BE2C (cell line): ENCODE measurements at places on chromosomes 1 and 21.

DNA sequence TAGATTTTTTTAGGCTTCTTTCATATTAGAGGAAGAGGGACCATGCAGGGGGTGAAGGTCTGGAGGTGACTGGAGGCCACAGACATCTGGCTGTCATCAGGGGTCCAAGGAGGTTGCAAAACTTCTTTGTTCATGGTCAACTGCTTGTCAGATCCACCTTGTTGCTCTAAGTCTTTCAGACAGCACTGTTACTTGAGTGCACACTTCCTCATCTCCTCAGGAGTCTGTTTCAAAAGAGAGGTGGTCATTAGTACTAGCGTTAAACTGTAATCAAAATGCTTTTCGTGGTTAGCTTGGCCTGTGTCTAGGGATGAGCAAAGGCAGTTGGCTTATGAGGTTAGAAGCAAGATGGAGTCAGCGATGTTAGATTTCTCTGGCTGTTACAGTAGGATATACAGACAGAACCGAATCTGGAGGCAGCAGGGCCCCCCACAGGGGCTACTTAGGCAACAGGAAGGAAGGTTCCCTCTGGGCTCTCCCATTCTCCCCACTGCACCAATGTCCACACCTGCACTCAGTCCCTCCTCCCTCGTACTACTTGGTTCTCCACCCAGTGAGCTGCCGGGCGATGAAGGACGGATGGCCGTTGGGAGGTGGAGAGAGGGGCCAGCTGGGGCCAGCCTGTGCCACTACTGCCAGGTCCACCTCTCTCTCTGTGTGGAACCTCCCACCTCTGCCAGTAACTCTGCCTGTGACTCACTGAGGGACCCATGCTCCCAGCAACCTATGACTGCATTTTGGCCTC lies 57.2 kb downstream of the TOR1AIP2 start:
- DNase-seq = no peak

GRCh38 chr1:39434797-39435395 lies 56.5 kb upstream of the BMP8A start:
- DNase-seq = no peak

- DNase-seq = no peak
Observed at GRCh38 chr21:31335957-31336738, 7.9 kb downstream of the TIAM1 start.

- DNase-seq = no peak
Observed at GRCh38 chr21:26055841-26056264, 114.7 kb downstream of the APP start.

GRCh38 chr21:44931137-44931500 lies 8.7 kb upstream of the SLX9 start:
- no peak for DNase-seq

DNA sequence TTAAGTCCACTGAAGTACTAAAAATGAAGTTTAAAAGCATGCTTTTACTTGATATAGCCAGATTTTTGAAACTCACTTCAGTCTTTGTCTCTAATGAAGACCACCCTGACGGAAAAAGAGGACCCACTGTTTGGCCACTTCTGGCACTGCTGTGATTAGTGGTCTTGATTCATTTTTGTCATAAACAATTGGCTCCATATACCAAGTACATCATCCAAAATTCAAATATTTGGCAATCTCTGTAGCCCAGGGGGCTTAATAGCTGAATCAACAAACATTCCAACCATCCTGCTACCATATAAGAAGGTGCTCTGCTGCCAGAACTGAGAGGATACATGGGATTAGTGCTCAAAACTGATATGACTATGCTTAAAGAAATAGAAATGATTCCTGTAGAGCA lies 156.0 kb downstream of the COL24A1 start:
- no peak for DNase-seq

- no peak for DNase-seq
Observed at GRCh38 chr1:167782946-167783345, 61.2 kb downstream of the MPZL1 start.

- DNase-seq = peak; percentile 34
Observed at GRCh38 chr1:195733826-195734225, 874.4 kb downstream of the KCNT2 start.

GRCh38 chr1:118039170-118039569 lies 109.6 kb downstream of the WDR3 start:
- DNase-seq = no peak

DNA sequence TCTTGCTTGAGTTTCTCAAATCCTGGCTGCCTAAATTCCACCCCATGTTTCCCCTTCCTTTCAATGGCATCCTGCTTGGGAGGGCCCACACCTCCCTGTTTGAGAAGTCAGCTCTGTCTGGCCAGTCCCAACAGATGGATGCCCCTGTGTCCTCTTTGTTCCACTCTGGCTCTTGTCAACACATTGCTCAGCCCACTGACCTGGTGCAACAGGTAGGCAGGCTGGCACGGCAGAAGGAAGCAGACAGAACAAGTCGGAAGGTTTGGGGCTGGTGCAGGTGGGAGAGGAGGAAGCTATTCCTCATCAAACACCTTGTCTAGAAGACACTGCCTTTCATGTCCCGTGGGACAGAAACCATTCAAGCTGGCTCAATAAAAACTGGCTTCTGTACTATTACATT lies 22.7 kb downstream of the KCNQ4 start:
- DNase-seq = no peak

DNA sequence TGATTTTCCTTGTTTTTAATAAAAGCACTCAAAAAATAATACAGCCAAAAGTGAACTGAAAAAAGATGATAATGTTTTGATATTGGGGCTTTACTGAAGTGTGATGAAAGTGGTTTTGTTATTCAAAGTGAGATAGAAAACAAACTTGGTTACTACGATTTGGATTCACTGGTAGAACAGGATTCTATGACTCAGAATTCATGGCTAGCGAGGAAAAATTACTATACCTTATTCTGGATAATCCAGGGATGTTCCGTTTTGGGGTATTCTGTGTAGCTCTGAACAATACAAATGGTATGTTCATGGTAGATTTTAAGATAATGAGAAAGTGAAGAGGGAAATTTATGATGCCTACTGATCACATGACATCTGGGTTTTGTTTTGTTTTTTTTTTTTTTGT lies 117.7 kb downstream of the NRDC start:
- no peak for DNase-seq

GRCh38 chr1:29497395-29498125 lies 261.2 kb downstream of the PTPRU start:
- no peak for DNase-seq

DNA sequence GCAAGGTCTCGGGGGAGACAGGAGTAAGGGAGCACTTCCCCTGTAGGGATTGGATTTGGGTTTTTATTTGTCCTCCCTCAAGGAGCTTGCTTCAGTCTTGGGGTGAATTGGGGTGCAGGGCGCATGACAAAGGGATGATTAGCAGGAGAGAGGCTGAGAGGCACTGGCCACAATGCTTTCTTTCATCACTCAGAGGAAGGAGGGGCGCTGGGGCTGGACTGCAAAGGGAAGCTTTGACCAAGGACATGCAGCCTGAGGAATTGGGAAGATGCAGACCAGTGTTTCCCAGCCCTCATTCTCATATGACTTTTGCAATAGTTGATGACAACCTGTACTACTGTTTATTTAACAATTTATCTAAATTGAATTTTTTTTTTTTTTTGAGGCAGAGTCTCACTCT lies 34.1 kb upstream of the PDPN start:
- no peak for DNase-seq

GRCh38 chr1:220347654-220348175 lies 75.5 kb upstream of the RAB3GAP2 start:
- DNase-seq = no peak

DNA sequence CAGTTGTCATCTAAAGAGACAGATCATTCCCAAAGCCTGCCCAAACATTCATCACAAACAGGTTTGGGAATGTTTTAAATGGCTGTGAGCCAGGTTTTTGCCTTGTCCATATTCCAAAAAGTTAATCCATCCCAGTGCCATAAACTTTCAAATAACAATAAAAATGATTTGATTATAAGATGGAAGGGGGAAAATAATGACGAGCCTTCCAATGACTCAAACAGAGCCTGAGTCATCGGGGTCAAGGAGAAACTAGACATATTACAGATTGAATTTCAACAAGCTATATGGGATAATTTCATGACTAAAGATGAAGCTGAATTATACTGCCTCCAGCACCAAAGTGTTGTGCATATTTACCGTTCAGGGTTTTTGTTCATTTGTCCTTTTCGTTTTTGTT lies 195.8 kb upstream of the PKN2 start:
- no peak for DNase-seq

GRCh38 chr1:84480650-84481049 lies 1.6 kb downstream of the RPF1 start:
- no peak for DNase-seq

DNA sequence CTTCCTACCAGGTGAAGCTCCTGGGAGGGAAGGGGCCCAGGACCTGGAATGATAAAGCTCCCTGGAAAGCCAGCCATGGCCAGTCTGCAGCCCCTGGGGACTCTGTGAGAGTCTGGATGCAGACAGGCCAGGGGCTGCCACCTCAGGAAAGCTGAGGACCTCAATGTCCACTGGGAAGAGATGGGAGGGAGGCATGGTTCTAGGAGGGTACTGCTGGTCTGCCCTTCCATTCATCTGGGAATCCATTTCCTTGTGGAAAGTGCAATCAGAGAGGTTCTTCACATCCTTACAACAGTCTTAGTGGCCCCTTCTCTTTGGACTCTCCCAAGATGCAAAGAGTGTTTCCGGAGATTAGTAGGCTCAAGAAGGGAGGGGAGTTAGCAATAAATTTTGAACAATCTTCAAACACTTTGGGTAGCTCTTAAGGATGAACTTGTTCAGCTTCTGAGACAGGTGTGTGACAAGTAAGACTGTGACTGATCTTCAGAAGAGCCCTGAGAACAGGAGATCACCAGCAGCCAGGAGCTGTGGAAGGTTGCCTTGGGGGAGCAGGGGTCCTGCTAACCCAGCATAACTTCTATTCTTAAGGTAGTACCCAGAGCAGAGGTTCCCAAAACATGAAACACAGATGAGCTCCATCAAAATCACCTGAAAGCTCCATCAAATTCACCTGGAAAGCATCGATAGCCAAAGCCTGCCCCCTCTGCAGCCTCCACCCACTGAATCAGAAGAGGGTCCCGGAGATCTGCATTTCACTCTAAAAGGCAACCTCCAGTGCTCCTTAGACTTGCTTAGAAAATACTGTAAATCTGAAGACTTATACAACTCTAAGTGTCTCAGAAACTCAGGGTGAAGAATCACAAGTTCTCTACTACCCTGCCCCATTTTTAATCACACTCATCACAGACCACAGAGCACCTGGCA lies 616 bp upstream of the LAX1 start:
- DNase-seq = no peak
